ENCODE measurements at places on chromosomes 13 and 19. TPM values are rescaled to one million over a fixed set of nuclear protein-coding genes. Genes with fewer than 3 reads are reported as not detected.

The RFC3 gene
- 5.1 TPM for total RNA-seq

The WDR62 gene
- 0.72 TPM for total RNA-seq

The ZNF358 gene
- total RNA-seq = 9.8 TPM

The FBXL12 gene
- total RNA-seq = 7.0 TPM

The NCAN gene
- total RNA-seq = not detected

The ITGBL1 gene
- total RNA-seq = 0.24 TPM

The TNNT1 gene
- total RNA-seq = 79.9 TPM

The IGLON5 gene
- total RNA-seq = not detected

The C5AR2 gene
- not detected for total RNA-seq

The SLC10A2 gene
- not detected for total RNA-seq

The EPN1 gene
- total RNA-seq = 44.3 TPM

The PSG1 gene
- under 0.01 TPM for total RNA-seq

The ZNF835 gene
- 0.21 TPM for total RNA-seq

The TPTE2 gene
- total RNA-seq = not detected

All from tracheal epithelial cell (primary cell).